ENCODE measurements at places on chromosomes 16 and 17.
A peak's percentile ranks its signal among the peaks of the same experiment; 100 is the strongest.

GRCh38 chr17:15954222-15954621, 9.3 kb downstream of the ADORA2B start:
- no peak for DNase-seq

GRCh38 chr16:31484491-31485171, 1.7 kb downstream of the SLC5A2 start:
- no peak for DNase-seq

DNA sequence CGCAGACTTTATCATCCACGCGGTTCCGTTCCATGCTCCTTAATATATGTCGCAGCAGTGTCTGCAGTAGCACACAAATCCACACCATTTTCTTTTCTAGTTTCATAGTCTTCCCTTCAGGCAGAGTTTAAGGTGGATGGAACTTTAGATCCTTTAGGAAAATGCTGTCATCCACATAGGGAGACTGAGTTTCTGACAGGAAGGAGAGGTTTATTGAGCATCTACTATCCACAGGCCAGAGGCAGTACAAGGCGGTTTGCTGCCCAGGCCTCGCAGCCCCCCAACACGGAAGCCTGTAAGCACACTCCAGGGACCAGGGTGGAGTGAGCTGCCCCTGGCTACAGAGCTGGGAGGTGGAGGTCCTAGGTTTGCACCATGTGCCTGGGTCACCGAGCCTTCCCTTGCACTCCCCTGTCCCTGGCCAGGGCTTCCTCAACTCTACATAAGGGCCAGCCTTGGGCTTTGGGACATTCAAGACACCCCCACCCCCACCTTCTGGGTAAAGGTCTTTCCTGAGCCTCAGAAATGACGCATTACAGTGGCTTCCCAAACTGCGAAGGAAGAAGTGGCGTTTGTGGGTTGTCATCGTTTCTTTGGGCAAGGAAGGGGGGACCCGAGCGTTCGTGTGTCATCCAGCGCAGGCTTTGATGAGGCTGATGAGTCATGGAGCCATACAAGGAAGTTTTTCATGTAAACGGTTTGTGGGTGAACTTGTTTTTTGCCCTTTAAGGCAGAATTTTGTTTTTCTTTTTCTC, 146.5 kb upstream of the PLCG2 start:
- no peak for DNase-seq

- no peak for DNase-seq
These were observed 6.7 kb downstream of the FOXL1 start for GRCh38 chr16:86584726-86585721.

- DNase-seq = peak; percentile 63
These were observed 1.4 kb downstream of the UBE2I start for GRCh38 chr16:1310832-1311200.

DNA sequence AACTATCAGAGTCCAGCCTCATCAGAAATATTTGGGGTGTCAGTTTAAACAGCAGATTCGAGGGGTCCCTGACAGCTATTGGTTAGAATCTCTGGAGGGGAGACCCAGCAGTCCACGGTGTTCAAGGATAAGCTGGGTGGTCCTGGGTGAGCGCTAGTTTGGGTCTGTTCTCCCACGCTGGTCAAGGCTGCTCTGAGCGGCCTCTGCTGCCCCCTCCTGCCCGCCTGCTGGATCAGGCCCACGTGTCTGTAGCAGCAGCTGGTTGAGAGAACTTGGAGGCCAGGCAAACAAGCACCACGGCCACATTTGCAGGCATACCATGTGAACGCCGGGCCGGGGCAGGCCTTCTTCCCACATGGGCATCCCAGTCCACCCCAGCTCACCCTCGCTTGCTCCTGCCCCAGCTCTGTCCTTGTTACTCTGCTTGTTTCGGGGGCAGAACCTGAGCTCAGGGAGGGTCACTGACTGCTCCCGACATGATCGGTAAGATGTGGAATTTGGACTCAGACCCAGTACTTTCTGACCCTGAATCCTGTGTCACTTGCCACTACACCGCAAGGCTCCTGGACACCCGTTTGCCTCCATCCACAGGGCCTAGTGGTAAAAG, 7.4 kb downstream of the FOXF1 start:
- no peak for DNase-seq

DNA sequence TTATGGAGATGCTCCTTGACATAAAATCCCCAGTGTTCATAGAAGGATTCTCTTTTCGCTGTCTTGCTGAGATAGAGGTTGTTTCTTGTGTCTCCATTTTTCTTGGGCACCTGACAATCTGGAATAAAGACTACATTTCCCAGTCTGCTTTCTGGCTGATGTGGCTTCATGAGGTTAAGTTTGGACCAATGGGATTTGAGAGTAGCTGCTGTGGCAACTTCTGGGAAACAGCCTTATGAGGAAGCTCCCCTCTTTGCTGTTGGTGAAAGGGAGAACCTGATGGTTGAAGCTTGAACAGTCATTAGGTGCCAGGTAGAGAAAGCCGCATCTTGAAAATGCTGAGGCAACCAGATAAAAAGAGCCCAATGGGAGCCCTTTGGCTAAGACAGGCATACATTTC, 24.4 kb downstream of the HS3ST4 start:
- no peak for DNase-seq

DNA sequence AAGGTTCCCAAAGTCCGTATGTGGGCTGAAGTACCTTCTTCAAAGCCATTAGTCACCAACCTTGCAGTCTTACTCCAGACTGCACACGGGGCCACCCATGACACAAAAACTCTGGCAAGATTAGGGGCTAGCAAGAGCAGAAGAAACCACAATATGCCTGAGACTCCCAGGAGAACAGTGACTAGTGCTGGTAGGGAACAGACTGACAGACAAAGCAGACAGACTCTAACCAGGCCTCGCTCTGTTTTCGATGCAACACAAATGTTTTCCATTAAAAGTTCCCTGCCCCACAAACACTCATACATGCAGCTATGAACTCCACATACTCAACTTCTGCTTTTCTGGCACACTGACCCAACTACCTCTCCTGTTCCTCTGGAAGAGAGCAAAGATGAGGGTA, 102.2 kb downstream of the HIC1 start:
- no peak for DNase-seq

- DNase-seq = no peak
These were observed 30.9 kb downstream of the LRRC36 start for GRCh38 chr16:67357561-67357960.

GRCh38 chr17:74183411-74183810, 20.1 kb upstream of the RPL38 start:
- DNase-seq = no peak

DNA sequence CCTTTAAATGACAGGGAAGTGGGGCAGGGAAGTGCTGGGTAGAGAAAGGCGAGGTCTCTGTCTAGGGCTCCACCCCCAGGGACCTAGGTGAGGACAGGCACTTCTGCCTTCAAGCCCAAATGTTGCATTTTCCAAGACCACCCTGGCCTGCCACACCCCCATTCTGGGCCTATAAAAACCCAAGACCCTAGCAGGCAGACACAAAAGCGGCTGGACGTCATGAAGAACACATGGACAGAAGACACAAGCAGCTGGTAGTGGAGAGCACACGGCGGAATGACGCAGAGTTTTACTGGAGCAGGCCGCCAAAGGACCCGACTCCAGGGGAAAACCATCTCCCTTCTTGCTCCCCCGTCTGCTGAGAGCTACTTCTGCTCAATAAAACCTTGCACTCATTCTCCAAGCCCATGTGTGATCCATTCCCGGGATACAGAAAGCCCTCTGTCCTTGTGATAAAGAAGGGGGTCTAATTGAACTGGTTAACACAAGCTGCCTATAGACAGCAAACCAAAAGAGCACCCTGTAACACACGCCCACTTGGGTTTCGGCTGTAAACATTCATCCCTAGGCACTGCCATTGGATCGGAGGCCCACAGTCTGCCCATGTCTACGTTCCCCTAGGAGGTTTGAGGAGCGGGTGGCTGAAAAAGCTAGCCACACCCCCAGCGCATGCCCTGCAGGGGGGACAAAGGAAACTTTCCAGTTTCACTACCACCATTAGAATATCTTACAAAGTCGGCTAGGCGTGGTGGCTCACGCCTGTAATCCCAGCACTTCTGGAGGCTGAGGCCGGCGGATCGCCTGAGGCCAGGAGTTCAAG, 622.2 kb upstream of the SALL1 start:
- no peak for DNase-seq

- DNase-seq = no peak
These were observed 22.9 kb upstream of the PECAM1 start for GRCh38 chr17:64413513-64413912.

GRCh38 chr17:82736511-82737185, 1.2 kb downstream of the FN3K start:
- no peak for DNase-seq

Data from GM19239 (cell line).